ENCODE measurements at places on chromosomes 1 and 21.

GRCh38 chr1:70509996-70510876 lies 99.2 kb downstream of the CTH start:
- peak; percentile 71 for DNase-seq

DNA sequence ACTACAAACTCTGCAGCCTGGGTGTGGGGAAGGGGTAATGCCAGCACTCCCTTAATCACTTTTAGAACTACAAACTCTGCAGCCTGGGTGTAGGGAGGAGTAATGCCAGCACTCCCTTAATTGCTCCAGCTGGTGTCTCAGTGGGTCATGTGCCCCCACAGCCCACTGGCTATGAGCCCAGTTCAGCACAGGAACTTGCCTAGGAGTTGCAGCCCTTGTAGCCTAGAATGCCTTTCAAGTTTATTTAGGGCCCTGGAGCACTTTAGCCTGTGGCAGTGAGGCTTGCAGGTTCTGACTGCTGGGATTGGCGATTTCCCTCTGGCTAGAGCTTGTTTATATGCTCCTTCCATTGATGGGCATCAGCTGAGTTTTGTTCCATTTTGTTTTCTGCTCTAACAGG lies 17.1 kb downstream of the VN1R5 start:
- DNase-seq = peak; percentile 31

- no peak for DNase-seq
Measured at GRCh38 chr21:29801122-29801521, 138.7 kb downstream of the GRIK1 start.

DNA sequence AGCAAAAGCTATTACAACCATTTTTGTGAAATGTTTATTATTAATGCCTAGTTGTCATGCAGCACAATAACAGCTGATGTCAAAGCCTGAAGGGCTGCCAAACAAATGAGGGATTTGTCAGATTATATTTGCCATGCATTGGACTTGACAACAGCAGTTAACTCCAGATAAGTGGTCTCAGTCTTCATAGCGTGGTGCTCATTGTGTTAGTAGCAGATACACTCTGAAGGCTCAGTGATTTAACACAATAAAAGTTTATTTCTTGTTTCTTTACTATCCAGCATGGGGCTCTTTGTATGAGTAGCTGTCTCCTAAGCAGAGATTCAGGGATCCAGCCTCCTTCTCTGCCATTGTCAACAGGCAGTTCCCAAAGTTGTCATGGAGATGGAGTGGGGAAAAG lies 76.0 kb upstream of the PTGFRN start:
- no peak for DNase-seq

DNA sequence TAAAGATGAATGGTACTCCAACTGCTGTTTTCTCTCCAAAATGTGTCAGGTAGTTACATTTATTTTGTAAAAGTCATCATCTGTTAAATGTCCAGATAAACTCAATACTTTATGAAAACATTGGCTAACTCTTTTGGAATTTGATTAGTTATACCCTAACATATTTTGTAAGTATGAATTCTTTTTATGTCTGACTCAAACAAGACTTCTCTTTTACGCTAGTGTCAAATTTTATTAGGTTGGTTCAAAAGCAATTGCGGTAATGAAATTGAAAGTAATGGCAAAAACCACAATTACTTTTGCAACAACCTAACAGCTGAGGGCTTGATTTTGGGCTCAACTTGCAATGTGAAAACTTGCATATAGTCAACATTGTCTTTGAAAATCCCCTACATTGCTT lies 41.0 kb upstream of the USP25 start:
- no peak for DNase-seq

DNA sequence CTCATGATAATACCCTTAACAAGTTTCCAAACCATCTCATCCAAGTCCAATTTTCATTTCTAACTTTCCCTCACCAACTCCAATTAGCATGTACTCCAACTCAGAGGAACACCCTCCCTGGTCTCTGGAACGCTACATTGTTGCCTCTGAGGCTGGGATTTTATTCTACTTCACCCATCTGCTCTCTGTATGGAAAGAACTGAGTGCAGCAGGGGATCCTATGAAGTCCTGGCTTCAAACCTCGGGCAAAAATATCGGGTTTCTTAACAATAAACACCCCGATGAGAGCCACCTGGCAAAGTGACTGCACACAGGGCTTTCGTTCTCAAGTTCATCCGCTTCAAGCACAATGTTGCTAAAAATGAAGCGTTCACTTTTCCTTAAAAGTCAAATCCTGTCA lies 99.6 kb downstream of the CRB1 start:
- no peak for DNase-seq

DNA sequence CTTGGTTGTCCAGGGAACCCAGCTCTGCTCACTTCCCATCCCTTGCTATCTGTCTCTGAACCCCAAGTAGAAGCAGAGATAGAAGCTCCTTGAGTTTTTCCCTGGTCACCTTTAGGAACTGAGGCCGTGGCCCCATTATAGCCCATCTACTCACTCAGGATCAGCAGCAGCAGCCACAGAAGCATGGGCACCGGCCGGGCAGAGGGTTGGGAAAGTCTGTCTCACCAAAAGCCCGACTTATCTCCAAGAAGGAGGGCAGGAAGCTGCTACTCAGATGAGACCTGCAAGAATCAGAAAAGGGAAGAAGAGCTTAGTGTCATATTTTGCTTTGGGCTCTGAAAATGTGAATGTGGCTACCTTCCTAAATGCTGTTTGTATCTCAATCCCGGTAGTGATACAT lies 264 bp downstream of the FCRL3 start:
- no peak for DNase-seq

- DNase-seq = peak; percentile 35
Measured at GRCh38 chr1:246856371-246856770, 75.4 kb downstream of the AHCTF1 start.

DNA sequence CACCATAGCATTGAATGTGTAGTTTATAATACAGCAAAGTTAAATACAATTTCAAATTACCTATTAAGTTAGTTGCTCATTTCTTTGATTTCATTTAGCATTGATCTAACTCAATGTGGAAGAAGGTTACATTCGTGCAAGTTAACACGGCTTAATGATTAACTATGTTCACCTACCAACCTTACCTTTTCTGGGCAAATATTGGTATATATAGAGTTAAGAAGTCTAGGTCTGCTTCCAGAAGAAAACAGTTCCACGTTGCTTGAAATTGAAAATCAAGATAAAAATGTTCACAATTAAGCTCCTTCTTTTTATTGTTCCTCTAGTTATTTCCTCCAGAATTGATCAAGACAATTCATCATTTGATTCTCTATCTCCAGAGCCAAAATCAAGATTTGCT lies at the start of gene ANGPTL3:
Gene ANGPTL3 (plus strand): TSS at position 240 of the 400 bp plus-strand sequence. CDS start 47 bp downstream, at position 287.
- no peak for DNase-seq

- DNase-seq = peak; percentile 58
Measured at GRCh38 chr1:15918962-15919715, 56.8 kb downstream of the ZBTB17 start.

GRCh38 chr1:246161626-246162025 lies 345.5 kb downstream of the SMYD3 start:
- peak; percentile 61 for DNase-seq

DNA sequence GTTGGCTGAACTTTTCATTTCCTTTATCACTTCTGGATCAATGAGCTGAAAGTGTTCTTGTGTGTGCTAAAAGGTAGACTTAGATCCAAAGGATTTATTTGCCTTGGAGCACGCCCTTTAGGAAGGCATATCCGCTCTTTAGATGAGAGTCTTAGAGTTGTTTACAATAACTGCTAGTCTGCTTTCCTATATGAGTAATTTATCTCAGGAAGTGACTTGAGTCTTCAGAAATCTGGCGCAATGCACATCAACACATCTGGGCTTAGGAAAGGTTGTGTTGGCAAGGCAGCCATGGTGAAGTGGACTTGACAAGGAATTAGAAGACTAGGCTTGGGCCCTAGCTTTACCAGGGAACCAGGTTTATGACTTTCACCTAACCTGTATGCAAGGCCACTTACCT lies 204.1 kb upstream of the PTGFR start:
- no peak for DNase-seq

DNA sequence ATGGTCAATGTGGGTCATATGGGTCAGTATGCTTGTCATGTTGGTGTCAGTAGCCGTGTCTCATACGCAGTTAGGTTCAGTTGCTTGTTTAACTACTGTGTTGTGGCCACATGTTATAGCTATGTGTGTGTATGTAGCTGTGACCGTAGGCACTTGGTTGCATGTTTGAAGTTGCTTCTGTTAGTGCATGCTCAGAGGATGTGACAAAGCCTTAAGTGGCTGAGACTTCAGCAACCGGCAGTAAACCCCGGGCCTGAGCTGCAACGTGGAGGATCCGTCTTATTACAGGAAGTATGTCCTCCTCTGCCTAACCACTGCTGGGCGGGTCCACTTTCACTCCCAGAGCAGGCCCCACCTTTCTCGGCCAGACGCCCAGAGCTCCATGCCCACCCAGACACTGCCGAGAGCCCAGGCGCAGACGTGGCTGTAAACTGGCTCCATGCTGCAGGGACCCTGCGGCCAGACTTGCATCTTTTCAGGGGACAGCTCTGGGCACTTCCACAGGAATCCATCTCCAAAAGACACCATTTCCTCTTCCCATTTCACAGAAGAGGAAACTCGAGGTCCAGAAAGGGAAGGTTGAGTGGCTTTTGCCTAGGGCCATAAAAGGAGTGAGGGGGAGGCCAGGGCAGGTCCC lies 2.2 kb downstream of the TCEA3 start:
- DNase-seq = no peak

- peak; percentile 42 for DNase-seq
Measured at GRCh38 chr1:201284636-201285035, 1.3 kb downstream of the PKP1 start.

- no peak for DNase-seq
Measured at GRCh38 chr1:156112276-156113137, 2.0 kb upstream of the LMNA start.

- no peak for DNase-seq
Measured at GRCh38 chr1:6350416-6351088, 43.0 kb downstream of the ACOT7 start.

- no peak for DNase-seq
Measured at GRCh38 chr1:32204943-32205361, 519 bp upstream of the IQCC start.

GRCh38 chr1:42358791-42359190 lies 21.8 kb upstream of the RIMKLA start:
- DNase-seq = no peak

GRCh38 chr1:17535300-17535936 lies 4.1 kb upstream of the ARHGEF10L start:
- DNase-seq = no peak

- DNase-seq = no peak
Measured at GRCh38 chr1:173280899-173281660, 73.9 kb upstream of the TNFSF4 start.

DNA sequence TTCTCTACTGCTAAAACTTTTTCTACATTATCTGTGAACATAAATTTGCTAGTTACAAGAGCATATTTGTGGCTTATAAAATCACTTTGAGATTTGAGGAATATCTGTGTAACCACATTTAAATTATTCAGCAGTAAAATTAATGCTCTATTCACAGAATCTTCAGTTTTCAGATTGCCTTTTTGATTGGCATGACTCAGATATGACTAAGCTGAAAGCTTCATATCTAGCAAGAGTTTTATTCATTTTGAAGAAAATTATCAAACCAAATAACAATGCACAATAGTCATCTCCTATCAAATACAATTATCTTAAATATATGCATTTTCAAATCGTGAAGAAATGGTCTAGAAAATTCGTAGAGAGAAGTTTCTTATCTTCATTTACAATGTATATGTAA lies 1498.2 kb upstream of the B3GALT2 start:
- no peak for DNase-seq

DNA sequence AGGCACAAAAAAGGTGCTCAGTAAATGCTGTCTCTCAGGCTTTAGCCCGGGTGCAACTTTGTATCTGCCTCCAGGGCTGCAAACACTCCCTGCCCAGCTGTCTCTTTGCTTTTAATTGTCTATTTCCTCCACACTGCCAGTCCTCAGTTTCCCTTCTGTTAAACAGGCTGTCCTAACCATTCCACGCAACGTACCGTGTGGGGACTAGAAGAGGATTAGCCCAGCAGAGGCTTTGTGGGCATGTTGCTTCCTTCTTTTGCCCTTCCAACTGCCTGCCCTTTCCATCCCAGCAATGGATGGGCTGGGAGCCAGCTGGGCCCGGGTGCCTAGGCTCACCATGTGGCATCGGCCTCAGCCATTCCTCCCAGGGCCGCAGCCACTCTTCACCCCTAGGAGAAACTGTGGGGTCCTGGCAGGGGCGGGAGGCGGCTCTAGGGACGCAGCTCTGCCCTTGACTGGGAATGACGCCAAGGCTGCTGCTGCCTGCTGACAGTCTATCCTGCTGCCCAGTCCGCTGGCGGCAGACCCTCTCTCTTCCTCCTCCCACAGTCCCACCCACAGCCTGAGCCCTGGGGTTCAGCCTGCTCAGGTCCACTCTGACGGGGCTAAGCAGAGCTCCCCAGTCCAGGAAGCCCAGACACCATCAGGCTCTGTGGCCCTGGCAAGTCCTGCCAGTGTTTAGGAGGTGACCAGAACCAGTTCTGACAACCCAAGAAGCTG lies 40.6 kb upstream of the LRP8 start:
- no peak for DNase-seq

DNA sequence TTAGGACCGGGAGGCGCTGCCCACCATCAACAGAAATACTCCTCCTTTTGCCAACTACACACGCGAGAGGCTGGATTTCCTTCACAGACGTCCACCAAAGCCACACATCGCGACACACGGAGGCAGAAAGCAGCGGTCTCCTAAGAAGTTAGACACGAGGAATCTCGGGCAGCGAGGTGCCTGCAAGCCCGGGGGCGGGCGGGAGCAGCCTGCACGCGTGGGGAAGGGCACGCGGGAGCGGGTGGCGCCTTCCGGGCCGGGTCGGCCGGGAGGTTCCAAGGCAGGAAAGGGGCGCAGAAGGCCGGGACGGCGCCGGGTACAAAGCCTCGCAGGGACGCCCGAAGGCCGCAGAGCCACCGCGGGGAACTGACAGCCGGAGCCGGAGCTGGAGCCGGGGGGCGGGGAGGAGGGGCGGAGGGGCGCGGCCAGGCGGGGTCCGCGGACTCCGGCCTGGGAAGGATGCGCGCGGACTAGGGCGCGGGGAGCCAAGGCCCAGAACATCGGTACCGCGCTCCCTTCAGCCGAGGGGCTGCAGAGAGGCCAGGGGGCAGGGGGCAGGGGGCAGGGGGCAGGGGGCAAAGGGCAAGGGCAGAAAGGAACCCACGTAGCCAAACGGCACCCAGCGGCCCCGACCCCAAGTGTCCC lies 722 bp downstream of the NPHP4 start:
- DNase-seq = no peak

GRCh38 chr1:54439550-54440223 lies 33.5 kb upstream of the SSBP3 start:
- no peak for DNase-seq

DNA sequence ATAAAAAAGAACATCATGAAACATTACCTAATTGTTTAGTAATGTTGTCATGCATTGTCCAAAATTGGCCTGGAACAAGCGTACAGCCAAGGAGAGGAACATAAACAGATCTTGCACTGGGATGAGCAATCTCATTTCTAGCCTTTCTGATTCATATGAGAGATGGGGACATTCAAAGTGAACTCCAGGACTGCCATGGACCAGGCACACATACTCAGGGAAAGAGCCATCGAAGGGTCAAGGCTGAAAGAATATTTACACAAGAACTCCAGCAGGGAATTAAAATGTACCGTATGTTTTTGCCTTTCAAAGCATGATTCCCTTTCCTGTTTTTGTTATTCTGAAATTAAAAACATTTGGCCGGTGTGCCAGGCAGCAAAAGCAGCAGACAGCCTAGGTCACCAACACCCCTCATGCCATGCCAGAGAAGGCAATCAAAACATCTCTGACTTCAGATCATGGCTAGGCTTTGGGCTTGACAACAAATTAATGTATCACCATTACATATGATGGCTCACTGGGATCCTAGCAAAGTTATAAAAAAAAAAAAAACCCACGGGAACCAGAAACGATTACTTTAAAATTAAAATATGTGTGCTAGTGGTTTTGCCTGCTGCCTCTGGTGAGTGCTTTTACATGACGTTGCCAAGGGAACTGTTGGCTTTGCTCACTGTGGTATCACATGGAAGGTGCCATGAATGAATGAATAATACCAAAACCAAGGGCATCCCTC lies 159.8 kb downstream of the TGFBR3 start:
- DNase-seq = no peak

Data from retinal pigment epithelial cell (primary cell).